ENCODE measurements at places on chromosomes 4 and X.

DNA sequence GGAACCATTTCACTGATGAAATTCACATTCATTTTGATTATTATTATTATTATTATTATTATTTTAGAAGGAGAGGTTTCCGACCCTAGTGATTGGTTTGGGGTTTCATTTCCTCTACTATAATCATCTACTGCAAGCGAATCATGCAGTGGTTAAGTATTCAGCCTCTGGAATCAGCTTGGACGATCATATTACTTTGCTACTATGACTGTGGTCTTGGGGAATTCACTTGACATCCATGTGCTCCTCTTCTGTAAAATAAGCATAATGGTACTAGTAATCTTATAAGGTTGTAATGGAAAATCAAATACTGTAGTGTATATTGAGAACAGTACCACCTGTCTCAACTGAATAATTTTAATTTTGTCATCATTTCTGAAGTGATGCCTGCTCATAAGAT lies 132.1 kb upstream of the SLC4A4 start:
- DNase-seq: no peak

GRCh38 chr4:7157666-7158065 lies 34.7 kb upstream of the SORCS2 start:
- DNase-seq: no peak

DNA sequence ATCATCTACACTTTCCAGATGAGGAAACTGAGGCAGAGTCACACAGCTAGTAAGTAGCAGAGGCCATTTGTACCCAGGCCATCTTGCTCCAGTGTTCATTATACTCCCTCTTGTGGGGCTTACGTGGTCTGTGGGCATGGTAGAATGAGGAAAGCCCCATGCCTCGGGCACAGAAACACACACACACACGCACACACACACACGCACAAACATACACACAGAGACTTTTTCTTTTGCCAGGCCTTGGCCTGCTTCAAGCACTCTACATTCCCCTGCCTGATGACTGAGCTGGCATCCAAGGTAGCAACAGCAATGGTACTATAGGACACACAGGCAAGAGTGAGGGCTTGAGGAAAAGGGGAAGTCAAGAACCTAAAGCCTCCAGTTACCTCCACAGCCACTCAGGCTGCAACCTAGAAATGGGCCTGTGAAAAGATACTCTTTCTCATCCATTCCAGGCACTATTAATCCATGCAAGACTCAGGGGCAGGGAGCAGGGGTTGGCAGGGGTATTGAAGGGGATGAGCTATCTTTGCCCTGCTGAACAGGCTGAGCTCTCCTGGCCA lies 43.6 kb downstream of the STARD8 start:
- DNase-seq: no peak

- DNase-seq: no peak
Observed at GRCh38 chr4:10917566-10917965, 233.0 kb upstream of the CLNK start.

DNA sequence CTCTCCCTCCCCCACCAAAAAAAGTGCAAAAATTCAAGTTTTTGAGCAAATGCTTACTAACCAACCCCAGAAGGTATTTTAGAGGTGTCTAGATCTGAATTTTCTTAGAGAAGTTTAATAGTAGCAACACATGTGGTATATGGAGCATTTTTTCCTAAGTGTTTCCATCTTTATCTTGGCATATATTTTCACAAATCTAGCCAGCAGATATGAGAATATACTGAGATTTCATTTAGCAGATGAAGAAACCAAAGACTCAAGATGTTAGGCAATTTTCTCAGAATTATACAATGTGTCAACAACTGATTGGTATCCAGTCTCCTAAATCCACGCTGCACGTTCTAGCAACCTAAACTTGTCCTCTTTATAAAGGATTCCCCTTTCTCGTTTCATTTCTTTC lies 245.5 kb upstream of the CXXC4 start:
- DNase-seq: no peak

GRCh38 chrX:132669142-132669541 lies 180.3 kb upstream of the MBNL3 start:
- no peak for DNase-seq

DNA sequence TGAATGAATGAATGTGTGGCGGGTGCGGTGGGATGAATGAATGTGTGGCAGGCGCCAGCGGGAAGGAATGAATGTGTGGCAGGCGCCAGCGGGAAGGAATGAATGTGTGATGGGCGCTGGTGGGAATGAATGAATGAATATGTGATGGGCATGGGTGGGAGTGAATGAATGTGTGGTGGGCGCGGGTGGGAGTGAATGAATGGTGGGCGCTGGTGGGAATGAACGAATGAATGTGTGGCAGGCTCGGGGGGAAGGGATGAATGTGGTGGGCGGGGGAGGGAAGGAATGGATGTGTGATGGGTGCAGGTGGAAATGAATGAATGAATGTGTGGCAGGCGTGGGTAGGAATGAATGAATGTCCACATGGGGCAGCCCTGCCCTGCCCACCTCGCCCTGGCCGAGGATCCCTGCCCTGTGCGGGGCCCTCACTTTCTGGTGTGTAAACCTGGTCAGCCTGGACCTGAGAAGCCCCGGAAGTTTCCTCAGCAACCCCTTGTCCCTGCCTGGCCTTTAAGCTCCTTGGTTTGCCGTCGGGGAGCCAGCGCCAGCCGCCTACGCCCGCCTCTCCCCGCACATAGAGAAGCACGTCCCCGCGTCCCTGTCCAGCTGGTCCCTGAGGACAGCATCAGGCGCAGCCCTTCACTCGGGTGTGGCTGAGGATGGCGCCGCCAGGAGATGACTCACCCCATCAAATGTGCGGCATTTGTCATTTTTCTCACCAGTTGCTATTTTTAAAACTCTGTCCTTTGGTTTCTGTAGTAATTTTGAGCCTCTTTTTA lies 112.8 kb upstream of the LRPAP1 start:
- no peak for DNase-seq

Data from stimulated activated CD8-positive, alpha-beta memory T cell treated with anti-CD3 and anti-CD28 coated beads, Interleukin-4, amount 100 ng/mL, for 1 hour (primary cell).